HuH-7.5 (cell line): ENCODE measurements at places on chromosomes 5 and 9.

DNA sequence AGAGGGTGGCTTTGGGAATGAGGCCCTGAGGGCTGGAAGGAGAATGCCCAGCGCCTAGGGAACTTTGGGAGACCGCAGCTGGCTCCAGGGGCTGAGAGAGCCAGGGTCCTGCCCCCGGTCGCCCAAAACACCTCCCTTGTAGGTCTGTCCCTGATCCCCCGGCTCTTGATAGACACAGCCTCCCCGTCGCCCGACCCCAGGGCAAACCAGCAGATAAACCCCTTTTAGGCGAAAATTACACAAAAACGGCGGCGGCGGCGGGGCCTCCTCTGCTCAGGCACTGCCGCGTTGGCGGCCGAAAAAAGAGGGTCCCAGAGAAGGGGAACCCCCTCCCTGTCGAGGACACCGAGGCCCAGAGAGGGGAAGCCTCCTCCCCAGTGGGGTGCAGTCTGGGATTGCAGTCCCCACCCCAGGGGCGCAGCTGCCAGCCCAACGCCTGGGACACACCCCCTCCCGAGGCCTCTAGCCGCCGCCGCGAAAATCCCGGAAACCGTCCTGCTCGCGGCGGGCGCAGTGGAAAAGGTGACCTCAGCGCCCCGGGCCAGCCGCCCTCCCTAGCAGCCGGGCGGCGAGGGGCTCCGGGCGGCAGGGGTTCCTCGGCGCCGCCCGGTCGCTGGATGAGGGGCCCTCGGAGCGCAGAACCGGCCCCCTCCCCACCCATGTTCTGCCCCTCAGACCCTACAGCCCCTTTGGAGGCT lies 3.1 kb upstream of the BARX1 start:
- DNase-seq, result no peak

- no peak for DNase-seq
These were observed 9.3 kb downstream of the ZBED3 start for GRCh38 chr5:77077829-77078176.

GRCh38 chr5:65125591-65126541 lies 355.9 kb downstream of the ADAMTS6 start:
- no peak for DNase-seq

DNA sequence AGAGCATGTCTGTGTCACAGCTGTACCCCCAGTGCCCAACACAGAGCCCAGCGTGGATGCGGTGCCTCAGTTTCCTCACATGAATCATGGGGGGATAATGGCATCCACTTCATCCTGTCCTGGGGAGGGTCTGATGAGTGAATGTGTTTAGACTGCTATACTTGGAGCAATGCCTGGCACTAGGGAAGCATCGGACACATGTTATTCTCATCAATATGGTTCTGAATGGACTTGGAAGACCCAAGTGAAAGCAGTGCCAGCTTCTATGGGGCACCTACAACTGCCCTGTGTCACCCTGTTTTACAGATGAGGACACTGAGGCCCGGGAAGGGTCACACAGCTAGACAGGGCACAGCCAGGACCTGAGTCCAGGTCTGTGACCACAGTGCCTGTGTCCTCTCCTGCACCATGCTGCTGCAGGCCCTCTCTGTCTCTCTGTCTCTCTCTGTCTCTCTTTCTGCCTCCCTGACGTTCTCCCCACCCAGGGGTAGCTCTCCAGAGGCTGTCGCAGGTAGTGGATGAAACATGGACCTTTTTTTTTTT lies 42.3 kb upstream of the NEK6 start:
- no peak for DNase-seq

- no peak for DNase-seq
These were observed 27.4 kb upstream of the GCNT1 start for GRCh38 chr9:76431601-76432000.

DNA sequence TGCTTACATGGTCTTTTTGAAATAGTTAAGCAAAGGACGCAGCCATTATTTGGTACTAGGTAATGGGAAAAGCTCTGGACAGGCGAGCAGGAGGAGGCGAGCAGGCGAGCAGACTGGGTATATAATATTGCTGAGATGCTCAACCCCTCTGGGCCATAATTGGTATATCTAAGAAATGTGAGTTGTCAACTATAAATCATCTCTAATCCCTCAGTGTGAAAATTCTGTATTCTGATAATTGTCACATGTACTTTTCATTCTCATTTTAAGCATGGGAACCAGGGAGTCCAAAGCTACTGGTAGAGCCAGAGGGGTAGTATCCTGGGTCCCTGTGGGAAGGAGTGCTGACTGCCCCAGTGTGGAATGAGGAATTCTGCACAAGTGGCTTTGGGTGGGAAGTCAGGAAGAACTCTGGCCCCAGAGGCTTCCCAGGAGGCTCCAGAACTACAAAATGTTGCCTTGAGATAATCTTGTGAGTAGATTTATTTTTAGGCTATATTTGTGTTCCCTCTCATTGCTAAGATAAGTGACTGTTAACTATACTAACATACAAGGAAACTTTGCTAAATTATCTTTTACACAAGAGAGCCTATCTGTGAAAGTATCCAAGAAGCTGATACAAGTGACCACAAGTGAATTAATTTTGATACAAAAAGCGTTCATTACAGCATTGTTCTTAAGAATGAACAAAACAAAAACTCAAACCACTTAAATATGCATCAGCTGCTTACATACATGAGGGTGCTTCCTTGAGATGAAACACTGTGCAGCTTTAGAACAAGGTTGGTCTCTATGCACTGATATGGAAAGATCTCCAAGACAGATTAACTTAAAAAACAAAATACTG lies 70.5 kb upstream of the TNFAIP8 start:
- DNase-seq, result no peak

GRCh38 chr9:33809506-33809905 lies 7.5 kb upstream of the UBE2R2 start:
- DNase-seq, result no peak

GRCh38 chr5:332843-333242 lies 11.3 kb downstream of the AHRR start:
- no peak for DNase-seq

GRCh38 chr9:5632540-5632939 lies 3.6 kb downstream of the RIC1 start:
- DNase-seq, result no peak

DNA sequence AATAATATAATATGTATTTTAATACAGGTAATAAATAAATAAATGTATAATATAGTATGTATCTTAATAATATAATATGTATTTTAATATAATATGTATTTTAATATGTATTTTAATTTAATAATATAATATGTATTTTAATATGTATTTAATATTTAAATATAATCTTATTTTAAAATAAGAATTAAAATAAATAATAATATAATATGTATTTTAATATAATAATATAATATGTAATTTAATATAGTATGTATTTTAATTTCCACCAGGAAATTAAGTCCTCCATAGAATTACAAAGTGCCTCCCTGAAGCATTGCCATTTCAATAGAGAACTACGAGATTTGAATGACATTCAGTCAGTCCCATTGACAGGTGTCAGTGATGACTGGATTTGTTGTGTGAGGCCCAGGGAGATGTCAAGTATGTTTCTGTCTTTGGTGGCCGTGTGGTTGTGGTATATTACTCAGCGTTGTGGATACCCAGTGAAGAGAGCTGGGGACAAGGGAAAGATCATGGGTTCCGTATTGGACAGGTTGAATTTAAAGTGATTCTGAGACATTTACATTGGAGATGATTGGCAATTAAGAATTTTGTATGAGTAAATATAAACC lies 14.2 kb upstream of the C5orf46 start:
- DNase-seq, result no peak

GRCh38 chr5:32512926-32513325 lies 68.4 kb upstream of the ZFR start:
- DNase-seq, result no peak

DNA sequence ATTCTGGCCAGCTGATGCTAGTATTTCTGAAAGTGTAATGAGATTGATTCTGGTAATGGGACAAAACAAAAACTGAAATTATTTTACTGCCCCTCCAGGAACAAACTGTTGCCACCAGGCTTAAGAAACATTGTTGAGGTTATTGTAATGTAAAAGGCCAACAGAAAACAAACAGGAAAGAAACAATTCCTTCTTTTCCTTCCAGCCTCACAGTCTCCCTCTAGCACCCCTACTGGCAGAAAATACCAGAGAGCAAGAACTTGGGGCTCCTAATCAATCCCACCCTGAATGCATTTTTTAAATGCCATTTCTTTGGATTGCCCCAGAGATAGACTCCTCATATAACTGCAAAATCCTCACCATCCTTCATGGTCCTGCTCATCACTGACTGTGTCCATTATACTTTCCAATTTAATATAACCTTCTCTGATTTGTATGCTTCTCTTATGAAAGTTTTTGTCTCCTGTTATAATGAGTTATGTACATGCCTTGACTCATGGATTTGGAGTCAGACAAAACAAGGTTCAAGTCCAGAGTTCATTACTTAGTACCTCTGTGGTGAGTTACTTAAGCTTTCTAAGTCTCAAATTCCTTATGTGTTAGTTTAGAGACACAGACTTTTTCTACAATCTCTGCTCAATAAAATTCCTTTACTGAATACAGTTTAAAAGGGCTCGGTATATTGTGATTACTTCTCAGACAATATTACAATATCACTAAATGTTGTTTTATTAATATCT lies 157.9 kb upstream of the FBN2 start:
- DNase-seq, result no peak

GRCh38 chr5:156396063-156396829 lies 69.3 kb downstream of the SGCD start:
- DNase-seq, result no peak

DNA sequence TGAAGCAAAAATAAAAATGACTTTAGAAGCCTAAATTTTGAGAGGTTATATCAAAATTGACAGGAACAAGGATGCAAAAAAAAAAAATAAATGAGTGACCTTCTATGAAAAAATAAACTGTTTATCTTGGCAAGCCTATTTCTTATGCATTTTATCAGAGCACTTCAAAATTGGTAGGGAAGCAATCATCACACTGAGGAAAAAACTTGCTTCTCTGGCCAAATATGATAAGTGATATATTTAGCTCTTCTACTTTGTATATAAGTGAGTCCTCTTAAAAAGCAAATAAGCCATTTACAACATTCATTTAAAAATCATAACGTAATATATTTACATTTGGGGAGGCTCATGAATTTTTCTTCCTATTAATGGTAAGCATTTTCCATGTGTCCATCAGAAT lies 287.1 kb downstream of the FBXL17 start:
- DNase-seq, result no peak

- no peak for DNase-seq
These were observed 212.1 kb downstream of the SLF1 start for GRCh38 chr5:94830520-94830919.

DNA sequence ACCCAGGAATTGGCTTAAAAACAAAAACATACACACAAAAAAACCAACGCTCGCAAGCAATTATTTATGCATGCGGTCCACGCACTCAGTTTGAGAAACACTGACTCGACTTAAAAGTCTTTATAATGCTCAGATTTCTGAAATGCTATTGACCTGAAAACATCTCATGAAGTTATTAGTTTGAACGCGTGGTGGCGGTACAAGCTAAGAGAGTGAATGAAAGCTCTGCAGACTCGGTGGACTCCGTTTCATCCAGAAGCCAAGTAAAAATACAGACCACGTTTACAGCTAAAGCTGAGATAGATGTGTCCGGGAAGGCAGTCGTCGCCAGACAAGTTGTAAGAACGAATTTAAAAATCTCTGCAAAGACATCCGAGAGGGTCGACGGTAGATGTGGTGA lies at the start of gene PCDHB6:
TSS of gene PCDHB6 (plus strand) at position 246 of the 400 bp plus-strand sequence. CDS start 201 bp downstream, outside the sequence.
- DNase-seq, result no peak

DNA sequence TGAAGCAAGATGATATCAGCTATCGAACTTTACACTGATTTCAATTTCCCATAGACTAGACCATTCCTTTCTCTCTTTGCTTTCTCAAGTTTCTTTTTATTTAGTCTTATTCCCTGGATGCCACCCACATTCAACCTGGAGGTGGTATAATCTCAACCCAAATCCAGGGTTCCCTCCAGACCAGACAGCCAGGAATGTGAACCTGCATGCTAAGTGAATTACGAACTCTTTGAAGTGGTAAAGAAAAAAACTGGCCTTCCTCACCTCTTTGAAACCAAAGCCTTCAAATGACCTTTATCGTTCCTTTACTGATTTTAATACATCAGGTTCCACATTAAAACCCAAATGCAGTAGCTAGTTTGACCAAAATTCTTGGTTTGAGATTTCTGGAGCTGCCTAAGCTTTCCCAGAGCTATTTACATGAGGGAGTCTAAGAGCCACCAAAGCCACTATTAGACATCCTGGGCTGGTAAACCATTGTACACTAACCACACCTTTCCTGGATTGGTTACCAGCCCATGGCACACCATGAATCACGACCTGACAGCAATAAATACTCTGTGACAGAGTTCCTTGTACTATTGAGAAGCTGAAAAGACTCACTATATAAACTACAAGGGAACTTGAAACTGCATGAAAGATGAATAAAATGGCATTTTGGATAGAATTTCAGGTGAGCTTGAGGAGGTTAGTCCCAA lies 323.7 kb downstream of the ADAMTS6 start:
- no peak for DNase-seq

DNA sequence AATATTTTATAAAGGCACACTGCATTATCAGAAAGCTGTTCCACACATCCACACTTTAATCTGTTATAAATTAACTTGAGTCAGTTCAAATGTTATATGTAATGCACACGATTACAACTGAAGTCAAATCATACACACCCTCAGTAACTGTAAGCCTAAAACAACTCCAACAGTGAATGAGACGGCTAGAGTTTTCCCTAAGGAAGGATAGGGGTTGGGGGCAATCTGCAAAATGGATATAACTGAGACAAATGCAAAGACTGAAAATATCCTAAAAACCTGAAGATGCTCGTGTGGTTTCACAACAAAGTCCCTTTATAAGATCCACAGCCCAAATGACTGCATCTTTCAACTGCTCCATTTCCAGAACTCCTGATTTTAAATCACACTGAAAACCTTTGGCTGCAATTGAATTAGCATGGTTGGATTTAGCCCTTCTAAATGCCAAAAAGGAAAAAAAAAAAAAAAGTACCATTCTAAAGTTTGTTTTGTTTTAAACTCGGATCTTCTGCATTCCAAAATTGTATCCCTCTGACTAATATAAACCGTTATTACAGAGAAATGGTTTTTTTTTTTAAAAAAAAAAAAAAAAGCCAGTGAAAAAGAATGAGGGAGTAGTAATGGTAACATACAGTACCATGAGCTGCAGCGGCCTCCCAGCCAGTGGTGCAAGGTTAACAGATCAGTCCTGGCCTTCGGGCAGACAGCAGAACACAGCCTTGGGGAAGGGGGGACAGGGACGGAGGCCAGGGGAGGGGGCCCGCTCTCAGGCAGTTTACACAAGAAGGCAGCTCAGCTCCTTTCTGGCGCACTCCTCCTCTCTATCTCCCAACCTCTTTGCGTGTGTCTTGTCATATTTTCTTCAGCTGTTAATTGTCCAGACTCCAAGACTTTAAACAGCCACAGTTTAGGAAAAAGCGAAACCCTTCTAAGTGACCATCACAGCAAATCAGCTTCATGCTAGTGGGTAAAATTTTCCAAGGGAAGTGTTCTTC lies 166.1 kb downstream of the BNC2 start:
- DNase-seq, result no peak

GRCh38 chr5:95918421-95919006 lies 43.1 kb downstream of the ELL2 start:
- DNase-seq, result no peak
